ENCODE measurements at places on chromosomes 5 and 9.

GRCh38 chr5:111537141-111538024 lies 25.0 kb upstream of the STARD4 start:
- no peak for DNase-seq

- DNase-seq: no peak
These were observed 663 bp downstream of the ISOC1 start for GRCh38 chr5:129094924-129095899.

GRCh38 chr9:121662359-121662758 lies 10.9 kb downstream of the DAB2IP start:
- no peak for DNase-seq

- no peak for DNase-seq
These were observed 388.0 kb upstream of the ZNF608 start for GRCh38 chr5:125134216-125135081.

GRCh38 chr9:129860653-129861446 lies 25.6 kb downstream of the USP20 start:
- no peak for DNase-seq

DNA sequence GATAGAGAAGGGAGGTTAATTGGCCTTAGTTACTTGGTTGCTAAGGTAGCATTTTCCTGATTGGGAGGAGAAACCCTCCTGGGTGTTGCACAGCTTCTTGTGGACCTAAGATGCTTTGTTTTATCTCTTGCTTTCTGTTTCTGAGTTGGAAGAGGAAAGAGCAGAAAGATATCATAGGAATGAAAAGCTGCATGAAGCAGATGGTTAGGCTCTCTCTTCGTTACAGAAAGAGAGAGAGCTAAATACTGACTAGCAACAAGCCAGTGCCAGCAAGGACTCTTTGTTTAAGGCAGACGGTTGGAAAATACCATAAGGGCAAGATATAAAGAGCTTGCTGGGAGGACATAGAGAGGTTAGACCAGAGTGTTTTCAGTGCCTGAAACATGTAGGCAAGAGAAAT lies 103.1 kb downstream of the ATG10 start:
- no peak for DNase-seq

- no peak for DNase-seq
These were observed 307.7 kb upstream of the TLE4 start for GRCh38 chr9:79264041-79264440.

DNA sequence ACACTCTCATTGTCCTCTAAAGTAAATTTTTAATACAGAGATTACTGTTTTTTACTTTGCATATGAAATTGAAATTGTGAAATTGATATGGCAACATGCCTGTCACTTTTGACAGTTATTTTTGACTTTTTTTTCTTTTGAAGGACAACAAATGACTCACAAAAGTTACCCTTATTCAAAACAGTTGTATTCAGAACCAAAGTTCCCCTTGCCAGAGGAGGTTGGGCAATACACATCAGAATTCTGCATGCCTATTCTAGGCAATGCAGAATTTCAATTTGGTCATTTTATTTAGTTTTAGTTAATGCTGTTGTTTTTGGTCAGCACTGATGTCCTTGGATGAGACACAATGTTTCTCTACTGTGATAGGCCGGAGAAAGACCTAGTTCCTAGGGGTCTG lies 299.1 kb upstream of the PRR16 start:
- DNase-seq: no peak

- DNase-seq: no peak
These were observed 118.1 kb downstream of the ADAMTS2 start for GRCh38 chr5:179227229-179227579.

GRCh38 chr9:32264170-32264864 lies 120.1 kb upstream of the ACO1 start:
- no peak for DNase-seq

- DNase-seq: no peak
These were observed 289.2 kb downstream of the CCDC171 start for GRCh38 chr9:15842051-15842450.

DNA sequence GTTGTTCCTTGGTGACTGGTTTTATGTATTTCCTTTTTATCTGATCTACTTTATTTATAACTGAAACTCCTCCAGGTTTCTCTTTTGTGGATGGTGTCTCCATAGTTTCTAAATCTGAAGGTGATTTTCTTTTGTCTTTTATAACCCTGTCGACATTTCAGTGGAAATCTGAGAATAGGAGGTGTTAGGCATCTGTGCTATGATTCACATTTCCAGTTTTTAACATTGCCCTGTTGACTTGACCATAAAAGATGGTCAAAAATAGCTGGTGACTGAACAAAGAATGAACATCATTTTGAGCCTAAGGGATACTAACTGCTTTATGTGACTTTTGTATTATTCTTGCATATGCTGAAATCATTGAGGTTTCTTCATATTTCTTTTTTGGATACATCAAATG lies 190.5 kb downstream of the PCSK1 start:
- DNase-seq: no peak

GRCh38 chr9:78262655-78263054 lies 26.8 kb downstream of the CEP78 start:
- no peak for DNase-seq

GRCh38 chr5:169307646-169308045 lies 6.7 kb upstream of the SLIT3 start:
- DNase-seq: no peak

DNA sequence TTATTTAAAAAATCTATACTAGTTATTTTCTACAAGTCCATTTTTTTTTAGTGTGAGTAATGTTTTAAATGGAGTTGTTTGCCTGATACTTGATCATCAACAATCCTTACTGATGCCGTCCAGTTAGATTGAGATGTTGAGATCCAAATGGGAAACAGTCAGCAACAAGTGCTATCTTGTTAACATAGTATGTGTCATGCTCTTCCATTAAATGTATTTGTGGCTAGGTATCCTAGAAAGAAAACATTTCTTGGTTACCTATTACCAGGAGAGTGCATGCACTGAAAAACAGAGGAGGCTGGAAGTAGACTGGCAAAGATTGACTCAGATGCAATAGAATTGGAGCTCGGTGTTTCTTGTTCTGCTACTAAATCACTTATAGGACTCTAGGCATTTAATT lies 123.4 kb upstream of the MAN2A1 start:
- DNase-seq: no peak

DNA sequence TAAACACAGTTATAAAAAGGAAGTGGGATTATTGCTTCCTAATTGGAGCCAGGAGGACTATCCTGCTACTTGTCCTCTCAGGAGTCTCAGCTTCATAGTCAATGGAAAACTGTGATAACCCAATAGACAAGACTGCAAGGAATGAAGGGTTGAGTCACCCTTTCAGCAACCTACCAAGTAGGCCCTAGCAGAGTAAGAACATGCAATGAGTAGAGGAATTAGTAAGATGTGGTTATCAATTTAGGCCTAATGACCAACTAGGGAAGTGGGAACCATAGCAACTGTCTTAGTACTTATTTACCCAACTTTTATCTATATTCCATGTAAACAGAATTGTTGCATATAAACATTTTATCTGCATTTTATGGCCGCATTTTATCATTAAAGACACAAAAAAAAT lies 310.1 kb downstream of the RFX3 start:
- DNase-seq: no peak

DNA sequence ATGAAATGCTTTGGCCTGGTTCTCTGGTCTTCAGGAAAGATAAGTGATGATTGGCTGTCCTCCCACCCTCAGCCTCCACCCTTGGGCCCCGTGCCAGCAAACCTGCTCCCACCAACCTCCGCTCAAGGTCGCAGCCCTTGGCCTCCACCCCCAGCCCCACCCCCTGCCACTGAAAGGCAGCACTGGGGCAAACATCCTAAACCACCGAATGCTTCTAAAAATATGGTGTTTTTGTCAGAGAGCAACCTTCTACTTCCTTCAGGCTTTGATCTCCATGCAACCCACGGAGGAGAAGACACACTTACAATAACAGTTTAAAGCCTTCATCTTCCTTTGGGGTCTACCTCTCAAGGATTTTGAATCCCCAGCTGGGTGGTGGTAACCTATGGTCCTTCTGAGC lies 24.0 kb upstream of the TCF7 start:
- no peak for DNase-seq

- DNase-seq: no peak
These were observed 1.3 kb downstream of the GPSM1 start for GRCh38 chr9:136328622-136329041.

DNA sequence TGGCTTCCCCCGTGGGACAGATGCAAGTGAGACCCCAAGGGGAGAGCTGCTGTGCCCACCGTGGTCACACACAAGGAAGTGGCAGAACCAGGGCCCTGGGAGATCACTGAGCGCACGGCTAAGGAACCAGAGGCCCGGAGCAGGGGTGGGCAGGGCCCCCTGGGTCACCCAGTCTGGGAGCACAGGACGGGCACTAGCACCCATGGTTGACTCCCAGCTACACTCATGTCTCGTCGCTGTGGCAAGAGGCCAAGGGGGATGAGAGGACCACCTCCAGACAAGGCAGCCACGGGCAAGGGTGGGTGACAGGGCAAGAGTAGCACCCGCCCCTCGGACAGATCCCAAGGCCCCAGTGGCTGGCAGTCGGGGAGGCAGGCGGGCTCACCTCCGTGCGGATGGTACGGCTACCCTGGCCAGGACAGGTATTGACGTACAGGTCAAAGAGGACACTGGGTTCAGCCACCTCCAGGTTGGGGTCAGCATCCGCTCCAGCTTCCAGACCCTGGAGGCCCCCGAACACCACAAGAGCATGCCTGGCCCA lies 5.1 kb downstream of the ENDOG start:
- DNase-seq: no peak

GRCh38 chr5:82338771-82339373 lies 60.7 kb upstream of the RPS23 start:
- DNase-seq: no peak

DNA sequence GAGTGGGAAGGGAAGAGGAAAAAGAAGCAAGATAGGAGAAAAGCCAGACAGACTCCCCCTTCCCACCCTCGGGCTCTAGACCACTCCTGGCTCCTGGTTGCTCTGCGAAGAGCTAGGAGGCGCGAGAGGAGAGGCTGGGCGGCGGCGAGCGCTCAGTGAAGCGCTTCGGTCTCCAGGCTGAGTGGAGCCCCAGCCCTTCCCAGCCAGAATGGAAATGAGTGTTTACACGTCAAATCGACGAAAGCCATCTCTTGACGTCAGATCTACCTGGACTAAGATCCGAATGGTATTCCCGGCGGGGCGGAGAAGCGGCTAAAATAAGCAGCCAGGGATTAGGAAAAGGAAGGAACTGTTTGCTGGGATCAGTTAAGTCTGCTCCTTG lies at the start of gene PCSK1:
PCSK1 (minus strand) TSS at position 183 of the 382 bp plus-strand sequence. CDS start 206 bp downstream, outside the sequence.
- no peak for DNase-seq
